ENCODE measurements at places on chromosomes 12 and 14.

DNA sequence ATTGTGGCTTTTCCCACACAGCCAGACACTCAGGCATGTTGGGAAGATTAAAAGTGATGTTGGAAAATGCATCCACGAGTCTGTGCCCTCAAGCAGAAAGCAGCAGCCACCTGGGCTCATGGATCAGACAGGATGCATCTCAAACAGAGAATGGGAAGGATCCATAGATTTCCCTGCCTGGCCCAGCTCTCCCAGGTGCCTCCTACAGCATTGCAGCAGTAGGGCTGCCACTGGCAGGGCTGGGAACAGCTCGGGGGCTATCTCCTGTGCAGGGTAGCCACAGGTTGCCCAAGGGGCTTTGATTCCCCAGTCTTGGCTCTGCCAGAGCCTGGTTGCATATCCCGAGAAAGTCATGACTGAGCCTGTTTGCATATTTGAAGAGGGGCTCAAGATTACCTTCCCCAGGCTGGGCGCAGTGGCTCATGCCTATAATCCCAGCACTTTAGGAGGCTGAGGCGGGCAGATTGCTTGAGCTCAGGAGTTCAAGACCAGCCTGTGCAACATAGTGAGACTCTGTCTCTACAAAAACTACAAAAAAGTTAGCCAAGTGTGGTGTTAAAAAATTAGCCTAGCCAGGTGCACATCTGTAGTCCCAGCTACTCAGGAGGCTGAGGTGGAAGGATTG is 19.5 kb downstream of the C14orf132 start:
- no peak for DNase-seq

DNA sequence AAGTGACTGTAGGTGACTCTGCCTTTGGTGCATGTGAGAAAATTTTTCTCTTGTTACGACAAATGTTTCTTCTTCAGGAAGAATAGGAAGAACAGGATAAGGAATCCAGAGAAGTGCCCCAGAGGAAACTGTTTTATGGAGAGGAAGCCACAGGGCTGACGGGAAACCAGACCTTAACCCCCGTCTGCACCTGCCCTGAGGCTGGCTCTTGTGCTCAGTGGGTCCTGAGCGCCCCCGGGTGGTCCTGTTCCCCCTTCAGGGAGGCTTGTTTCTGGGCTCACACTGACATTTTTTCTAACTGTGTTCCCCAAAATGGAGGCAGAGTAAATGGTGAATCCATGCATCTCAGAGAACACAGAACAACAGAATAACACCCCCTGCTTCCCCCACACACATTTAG is 691.8 kb downstream of the TMEM121 start:
- DNase-seq: no peak

DNA sequence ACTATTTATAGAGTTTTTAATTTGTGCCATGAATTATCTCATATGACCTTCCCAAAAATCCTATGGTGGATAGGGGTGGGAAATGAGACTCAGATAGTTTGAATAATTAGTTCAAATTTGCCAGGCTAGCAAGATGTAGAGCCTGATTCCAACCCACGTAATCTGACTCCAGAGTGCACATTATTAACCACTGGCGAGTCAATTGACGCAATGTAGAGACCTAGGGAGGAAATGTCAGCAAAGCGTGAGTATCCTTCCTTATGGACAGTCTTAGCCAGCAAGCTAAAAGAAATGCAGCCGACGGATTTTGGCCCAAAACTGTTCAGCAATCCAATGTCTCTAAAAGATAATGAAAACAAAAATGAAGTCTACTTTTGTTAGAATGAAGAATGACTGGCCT is 193.3 kb upstream of the KRR1 start:
- DNase-seq: no peak

GRCh38 chr14:65243766-65244442 is 141.6 kb upstream of the MAX start:
- no peak for DNase-seq

DNA sequence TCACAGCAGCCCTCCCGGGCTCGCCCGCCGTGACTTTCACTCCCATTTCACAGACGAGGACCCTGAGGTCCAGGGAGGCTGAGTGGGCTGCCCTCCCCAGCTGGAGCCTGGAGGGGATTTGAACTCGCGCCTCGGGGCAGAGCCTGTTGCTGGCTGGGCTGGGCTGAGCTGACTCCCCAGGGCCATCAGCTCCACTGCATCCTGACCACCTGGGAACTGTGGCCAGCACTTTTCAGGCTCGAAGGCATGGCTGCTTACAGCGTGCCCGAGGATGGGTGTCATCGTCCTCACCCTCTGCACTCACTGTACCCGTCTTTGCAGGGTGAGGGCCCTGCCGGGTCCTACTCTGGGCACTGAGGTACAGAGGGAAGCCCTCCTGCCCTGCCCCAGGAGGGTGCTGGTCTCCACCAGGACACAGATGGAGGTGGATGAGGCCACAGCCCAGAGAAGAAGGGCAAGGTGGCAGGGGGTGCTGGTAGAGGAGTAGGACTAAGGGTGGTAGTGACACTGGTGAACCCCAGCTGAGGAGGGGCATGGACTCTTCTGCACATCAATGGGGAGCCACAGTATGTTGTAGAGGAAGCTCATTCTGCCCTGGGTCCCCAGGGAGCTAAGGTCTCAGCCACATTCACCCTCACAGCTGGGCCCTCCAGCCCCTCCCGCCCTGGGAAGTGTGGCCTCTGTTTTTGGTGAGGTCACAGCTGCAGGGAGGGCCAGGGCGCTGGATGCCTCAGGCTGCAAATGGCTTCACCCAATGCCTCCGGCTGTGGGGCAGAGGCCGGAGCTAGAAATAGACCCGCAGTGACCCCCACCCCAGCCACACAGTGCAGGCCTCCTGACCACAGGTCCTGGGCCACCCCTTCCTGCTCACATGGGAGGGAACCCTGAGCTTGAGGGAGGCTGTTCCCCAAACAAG is 365.1 kb upstream of the SFSWAP start:
- DNase-seq: no peak

DNA sequence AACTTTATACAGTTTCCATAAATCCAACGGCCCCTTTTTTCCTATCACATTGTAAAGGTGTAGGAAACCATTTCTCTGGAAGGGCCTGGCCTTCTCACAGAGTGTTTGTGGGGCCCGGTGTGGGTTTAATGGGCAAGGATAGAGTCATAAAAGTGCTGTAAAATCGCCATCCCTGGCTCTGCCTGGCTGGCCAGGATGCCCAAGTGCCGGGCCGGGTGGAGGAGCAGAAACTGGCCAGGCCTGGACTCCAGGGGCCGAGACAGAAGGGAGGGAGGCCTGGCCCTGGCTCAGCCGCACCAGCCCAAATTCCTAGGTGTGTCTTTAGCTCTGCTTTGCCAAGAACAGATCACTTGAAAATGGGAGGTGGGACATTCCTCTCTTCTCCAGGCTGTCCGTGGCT is 77.1 kb upstream of the DICER1 start:
- no peak for DNase-seq

- DNase-seq: no peak
Observed at GRCh38 chr12:75877763-75878621, 153.6 kb downstream of the PHLDA1 start.

- peak; percentile 74 for DNase-seq
Observed at GRCh38 chr12:69157023-69157655, 82.2 kb upstream of the CPSF6 start.

DNA sequence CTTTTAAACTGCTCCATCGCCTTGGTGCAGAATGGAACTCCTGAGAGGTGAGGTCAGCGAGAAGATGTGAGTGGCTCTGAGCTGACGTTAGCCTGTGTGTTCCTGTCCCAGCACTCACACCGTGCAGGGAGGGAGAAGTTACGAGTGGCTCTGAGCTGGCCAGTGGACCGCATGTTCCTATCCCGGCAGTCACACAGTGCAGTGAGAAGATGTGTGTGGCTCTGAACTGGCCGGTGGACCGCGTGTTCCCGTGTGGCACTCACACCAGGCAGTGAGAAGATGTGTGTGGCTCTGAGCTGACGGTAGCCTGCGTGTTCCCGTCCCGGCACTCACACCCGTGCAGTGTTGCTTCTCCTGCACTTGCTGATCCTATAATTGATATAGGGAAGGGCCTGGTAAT is 59.9 kb downstream of the VCPKMT start:
- DNase-seq: no peak

DNA sequence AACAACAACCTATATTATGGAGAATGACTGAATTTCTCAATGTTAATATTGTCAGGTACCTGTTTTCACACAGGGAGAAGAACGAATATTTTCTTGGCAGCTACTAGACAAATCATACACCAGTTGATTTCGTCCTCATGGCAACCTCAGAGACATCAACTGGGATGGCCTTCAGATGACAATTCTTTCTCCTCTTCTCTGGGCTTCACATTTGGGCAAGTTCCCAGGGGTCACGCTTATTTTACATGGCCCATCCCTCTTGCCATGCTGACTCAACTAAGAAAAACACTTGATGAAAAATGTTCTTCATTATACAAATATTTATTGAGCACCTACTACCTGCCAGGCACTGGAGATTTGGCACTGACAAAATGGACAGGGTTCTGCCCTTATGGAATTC is 29.0 kb downstream of the PPP1R13B start:
- DNase-seq: no peak

- DNase-seq: no peak
Observed at GRCh38 chr12:53101266-53101665, 2.0 kb upstream of the SOAT2 start.

DNA sequence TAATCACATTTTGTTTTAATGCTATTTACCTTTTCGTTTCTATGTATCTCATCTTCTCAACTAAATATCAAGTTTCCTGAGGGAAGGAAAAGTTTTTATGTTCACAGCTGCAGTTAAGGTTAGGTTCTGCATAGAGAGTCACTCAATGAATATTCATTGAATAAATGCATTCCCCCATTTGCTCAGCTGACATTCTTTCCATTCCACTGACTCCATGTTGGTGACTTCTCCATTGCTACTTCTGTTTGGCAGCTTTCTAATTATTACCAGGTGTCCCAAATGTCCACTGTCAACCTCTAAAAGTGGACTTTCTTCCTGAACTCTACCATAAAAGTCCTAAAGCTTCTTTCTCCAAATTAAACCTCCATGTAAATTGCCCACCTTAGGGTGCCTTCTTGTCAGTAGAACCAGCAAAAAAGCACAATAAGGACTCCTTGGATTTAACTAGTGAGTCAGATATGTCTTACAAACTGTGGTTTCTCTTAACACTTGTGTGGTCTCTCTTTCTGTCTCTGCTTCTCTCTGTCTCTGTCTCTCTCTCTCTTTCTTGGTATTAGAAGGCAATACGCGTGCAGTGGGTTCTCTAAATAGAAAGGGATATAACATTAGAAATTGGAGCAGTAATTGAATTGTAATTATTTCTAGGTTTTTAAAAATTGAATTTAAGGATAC is 85.9 kb downstream of the TMEM117 start:
- DNase-seq: no peak

DNA sequence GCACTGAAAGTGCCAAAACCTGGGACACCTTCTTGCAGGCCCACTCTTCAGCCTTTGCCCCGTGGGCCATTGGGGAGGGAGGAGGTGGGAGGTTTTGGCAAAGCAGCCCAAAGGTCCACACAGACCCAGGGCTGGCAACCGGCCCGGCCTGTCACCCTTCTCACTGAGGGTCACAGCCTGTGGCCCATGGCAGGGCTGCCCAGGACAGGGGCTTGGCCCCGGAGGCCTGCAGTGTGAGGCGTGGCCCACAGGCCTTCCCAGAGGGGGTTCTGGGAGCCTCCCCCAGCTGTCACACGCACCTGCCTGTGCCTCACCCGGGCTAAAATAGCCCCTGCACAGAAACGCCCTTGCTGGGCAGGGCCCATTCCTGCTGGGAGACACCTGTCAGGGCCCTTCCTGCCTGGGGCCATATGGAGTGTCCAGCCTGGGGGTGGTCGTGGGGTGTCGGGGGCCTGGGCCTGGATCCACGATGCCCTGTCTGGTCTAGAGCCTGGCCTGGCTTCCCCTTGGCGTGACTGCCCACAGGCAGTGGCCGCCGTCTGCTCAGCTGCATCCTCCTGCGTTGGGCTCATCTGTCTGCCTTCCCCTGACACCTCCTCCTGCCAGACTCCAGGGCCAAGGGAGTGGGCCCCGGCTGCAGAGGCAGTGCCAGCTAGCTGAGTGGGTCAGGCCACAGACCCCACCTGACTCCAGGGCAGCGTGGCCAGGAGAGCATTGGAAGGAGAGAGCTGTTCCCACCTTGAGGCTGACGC is 19.2 kb downstream of the PACS2 start:
- no peak for DNase-seq

DNA sequence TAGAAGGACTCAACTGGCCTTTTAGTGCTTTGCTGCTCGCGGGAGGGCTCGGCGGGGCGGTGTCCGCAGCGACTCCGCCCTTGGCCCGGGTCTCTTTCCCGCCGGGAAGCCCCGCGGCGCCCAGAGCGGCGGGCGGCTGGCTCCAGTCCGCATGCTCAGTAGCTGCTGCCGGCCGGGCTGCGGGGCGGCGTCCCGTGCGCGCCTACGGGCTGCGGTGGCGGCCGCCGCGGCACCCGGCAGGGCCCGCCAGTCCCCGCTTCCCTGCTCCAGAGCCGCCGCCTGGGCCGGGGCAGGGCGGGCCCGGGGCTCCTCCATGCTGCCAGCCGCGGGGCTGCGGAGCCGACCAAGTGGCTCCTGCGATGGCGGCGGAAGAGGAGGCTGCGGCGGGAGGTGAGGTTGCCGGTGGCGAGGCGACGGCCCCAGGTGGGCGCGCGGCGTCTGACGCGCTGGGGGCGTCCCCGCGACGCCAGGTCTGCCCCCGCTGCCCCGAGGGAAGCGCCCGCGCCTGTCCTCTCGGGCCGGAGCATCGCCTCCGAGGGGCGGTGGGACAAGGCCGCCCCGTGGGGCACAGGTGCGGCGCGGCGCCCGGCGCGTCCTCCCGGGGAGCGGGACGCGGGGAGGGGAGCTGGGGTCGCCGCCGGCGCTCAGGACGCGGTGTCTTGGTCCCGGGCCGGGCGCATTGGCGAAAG is at the start of gene BMAL2:
Gene BMAL2, plus strand, starts transcription at position 123 of the 689 bp plus-strand sequence. Its CDS starts 237 bp downstream, at position 360.
- no peak for DNase-seq

DNA sequence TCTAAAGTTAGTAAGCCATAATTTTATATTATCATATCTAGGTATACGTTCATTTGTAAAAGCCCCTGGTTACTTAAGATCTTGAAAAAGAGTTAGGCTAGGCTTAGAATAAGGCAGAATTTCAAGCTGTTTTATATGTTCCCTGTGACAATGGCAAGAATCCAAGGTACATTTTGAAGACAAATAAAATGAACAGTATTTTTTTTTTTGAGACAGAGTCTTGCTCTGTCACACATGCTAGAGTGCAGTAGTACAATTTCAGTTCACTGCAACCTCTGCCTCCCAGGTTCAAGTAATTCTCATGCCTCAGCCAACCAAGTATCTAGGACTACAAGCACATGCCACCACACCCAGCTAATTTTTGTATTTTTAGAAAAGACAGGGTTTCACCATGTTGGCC is 139.2 kb downstream of the DUSP6 start:
- no peak for DNase-seq

GRCh38 chr14:85187521-85187920 is 342.4 kb upstream of the FLRT2 start:
- no peak for DNase-seq

All from A172 (cell line).